ENCODE measurements at places on chromosomes 7 and 10.

- DNase-seq = no peak
Observed at GRCh38 chr7:153217032-153217431, 457.5 kb downstream of the ACTR3B start.

DNA sequence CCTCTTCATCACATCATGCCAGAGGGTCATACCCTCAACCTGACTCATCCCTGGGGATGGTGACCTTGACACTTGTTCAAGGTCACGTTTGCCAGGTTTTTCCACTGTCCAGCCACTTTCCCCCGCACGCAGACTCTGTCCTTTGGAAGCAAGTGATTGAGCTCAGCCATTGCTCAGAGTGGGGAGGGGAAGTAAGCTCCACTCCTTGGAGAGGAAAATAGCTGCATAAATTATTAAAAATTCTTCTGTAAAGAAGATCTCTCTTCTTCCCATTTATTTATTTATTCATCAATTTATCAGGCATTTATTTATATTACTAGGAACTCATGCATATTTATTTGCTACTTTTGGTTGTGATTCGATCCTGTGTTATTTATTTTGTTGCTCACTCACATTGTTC, 88.0 kb downstream of the GLRX3 start:
- no peak for DNase-seq

DNA sequence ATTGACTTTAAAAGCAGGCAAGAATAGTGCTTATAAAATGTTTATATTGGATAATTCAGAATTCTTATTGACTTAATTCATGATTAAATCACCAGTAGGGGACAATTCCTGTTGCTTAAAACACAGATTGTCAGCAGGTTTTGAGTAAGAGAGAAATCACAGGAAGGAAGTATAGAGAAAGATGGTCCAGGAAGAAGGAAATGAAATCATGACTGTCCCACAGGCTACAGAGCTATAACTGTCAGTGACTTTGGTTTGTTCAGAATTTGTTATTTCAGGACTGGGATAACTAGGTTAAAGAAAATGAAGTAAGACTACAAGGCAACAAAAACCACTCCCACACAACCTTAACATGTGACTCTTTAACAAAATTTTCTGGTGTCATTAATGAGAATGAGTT, 6.8 kb downstream of the GNGT1 start:
- no peak for DNase-seq

GRCh38 chr10:27724287-27724686, 21.3 kb downstream of the MKX start:
- no peak for DNase-seq

Measured in SK-N-MC (cell line).